ENCODE measurements at places on chromosomes 12 and 14.
A peak's percentile ranks its signal among the peaks of the same experiment; 100 is the strongest.

- peak; percentile 46 for DNase-seq
Observed at GRCh38 chr12:650983-651382, 12.3 kb downstream of the NINJ2 start.

DNA sequence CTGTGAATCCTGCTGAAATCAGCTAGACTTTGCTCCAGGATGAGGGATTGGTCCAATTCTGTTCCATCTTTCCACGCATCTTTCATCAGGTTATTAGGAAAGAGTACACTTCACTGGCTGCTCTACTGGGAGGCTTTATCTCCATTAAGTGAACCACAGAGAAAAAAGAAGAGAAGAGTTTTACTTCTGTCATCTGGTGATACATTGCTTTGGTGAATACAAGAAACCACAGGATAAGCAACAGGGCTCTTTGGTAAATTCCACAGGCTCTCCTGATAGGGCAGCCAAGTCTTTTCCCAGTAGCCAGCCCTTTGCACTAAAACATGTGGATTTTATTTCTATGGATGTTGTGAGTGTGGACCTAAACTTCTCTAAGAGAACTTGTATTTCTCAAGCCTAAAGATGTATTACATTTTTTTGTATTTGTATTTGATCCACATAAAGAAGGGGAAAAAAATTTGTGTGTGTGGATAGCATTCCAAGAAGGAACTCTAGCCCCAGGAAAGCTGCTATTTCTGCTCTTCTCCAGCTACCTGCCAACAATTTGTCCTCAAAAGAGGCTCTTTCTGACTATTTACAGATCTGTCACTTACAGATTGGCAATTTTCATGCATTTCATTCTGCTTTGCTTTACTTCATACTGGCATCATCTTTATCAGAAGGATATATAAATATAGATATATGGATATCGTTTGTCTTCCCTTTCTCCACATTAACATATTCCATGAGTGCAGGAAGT, 1117.6 kb upstream of the TMEM132C start:
- DNase-seq, result no peak

- DNase-seq, result no peak
Observed at GRCh38 chr12:95710386-95710785, 80.2 kb downstream of the NTN4 start.

DNA sequence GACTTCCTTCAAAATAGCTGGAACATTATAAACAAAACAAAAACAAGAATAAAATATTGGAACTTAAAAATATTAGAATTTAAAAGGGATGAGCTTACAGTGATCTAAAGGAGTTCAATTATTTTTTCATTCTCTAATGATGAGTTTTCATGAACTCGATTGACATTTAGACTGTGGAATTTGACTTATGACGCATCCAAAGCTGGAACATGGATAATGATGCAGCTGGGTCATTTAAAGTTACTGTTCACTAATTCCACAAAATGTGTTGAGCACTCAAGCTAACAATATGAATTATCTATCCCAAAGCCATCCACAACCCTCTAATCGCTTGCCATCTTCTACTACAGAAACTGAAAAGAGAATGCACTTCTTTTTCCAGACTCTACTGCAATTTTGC, 42.5 kb downstream of the LIN7A start:
- DNase-seq, result no peak

GRCh38 chr14:51210594-51210993, 29.5 kb upstream of the TMX1 start:
- DNase-seq, result no peak

GRCh38 chr12:48420039-48420775, 52.2 kb upstream of the ANP32D start:
- no peak for DNase-seq

GRCh38 chr14:61140872-61141271, 140.3 kb downstream of the TMEM30B start:
- no peak for DNase-seq

- peak; percentile 84 for DNase-seq
Observed at GRCh38 chr12:109462868-109463692, 14.0 kb downstream of the KCTD10 start.

Data from T47D (cell line).